ENCODE measurements at places on chromosomes 7 and 10.
A peak's percentile ranks its signal among the peaks of the same experiment; 100 is the strongest.

DNA sequence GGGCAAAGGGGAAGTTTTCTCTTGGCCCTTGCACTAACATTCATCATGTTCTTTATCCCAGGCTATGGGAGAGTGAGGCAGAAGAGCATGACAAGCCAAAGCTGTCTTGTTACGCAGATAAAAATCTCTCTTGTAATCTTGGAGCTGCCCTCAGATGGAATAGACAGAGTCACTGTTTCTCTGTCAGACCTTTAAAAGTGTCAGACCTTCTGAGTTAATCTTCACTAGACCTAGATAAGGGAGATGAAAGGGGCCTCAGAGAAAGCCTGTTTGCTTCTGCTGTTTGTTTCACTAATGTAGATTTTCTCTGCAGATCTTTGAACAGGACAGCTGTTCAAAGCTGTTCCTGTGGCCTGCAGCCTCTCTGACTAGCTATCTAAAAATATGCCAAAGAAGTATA lies 112.9 kb downstream of the KIF20B start:
- no peak for DNase-seq

- peak; percentile 52 for DNase-seq
Observed at GRCh38 chr7:89623018-89623672, 531.1 kb upstream of the STEAP1 start.

GRCh38 chr7:12549106-12549505 lies 21.4 kb upstream of the SCIN start:
- DNase-seq: no peak

- no peak for DNase-seq
Observed at GRCh38 chr10:36109399-36110023, 467.4 kb upstream of the FZD8 start.

GRCh38 chr10:118809357-118810220 lies 54.8 kb upstream of the CACUL1 start:
- DNase-seq: no peak

- no peak for DNase-seq
Observed at GRCh38 chr10:21832821-21833130, 170.8 kb downstream of the DNAJC1 start.

GRCh38 chr7:77327067-77327931 lies 88.8 kb downstream of the GSAP start:
- DNase-seq: no peak

DNA sequence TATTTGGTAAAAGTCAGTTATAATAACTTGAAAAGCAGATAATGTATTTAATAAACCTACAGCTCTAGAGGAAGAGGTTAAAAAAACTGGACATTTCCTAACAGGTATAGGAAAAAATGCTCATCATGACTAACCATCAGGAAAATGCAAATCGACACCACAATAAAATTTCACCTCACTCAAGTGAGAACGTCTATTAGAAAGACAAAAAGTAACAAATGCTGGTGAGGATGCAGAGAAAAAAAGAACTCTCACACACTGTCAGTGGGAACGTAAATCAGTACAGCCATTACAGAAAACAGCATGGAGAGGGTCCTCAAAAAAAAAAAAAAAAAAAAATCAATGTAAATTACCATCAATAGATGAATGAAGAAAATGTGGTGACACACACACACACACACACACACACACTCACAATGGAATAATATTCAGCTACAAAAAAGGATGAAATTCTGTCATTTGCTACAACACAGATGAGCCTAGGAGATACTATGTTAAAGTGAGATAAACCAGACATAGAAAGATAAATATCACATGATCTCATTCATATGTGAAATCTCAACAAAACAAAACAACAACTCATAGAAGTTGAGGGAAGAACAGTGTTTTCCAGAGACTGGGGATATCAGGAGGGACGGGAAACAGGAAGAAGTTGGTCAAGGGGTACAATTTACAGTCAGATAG lies 20.1 kb downstream of the EPC1 start:
- no peak for DNase-seq

GRCh38 chr7:637826-638225 lies 88.7 kb upstream of the DNAAF5 start:
- no peak for DNase-seq
